Placental epithelial cell (primary cell): ENCODE measurements at places on chromosomes 6 and 20. TPM values are rescaled to one million over a fixed set of nuclear protein-coding genes. Genes with fewer than 3 reads are reported as not detected.

The CTCFL gene
- total RNA-seq: under 0.01 TPM in 1 of 2 replicates, not detected in the other

The CASS4 gene
- total RNA-seq: under 0.01 and 1.5 TPM in 2 replicates

The TRAPPC3L gene
- total RNA-seq: not detected in 2 replicates

The UNC93A gene
- total RNA-seq: not detected in 2 replicates

The PHACTR1 gene
- total RNA-seq: not detected in 2 replicates

The VWA7 gene
- total RNA-seq: 3.8 and 4.7 TPM in 2 replicates

The TSPO2 gene
- not detected in 2 replicates for total RNA-seq

The COL11A2 gene
- total RNA-seq: 0.22 and 0.39 TPM in 2 replicates

The CTSA gene
- total RNA-seq: 38.4 and 66.0 TPM in 2 replicates

The PCSK2 gene
- total RNA-seq: not detected in 2 replicates

The TMEM151B gene
- total RNA-seq: under 0.01 TPM in 1 of 2 replicates, not detected in the other

The ZNF311 gene
- 1.6 and 2.4 TPM in 2 replicates for total RNA-seq

The C6orf141 gene
- total RNA-seq: not detected in 2 replicates

The ZNF292 gene
- 26.4 and 41.6 TPM in 2 replicates for total RNA-seq

The NT5E gene
- total RNA-seq: 85.2 and 161 TPM in 2 replicates

The GLP1R gene
- total RNA-seq: not detected in 2 replicates

The CRISP3 gene
- total RNA-seq: not detected in 2 replicates

The SAPCD1 gene
- total RNA-seq: 0.79 TPM in 1 of 2 replicates, not detected in the other

The PTCRA gene
- total RNA-seq: not detected in 2 replicates

The OGFRL1 gene
- 8.4 and 20.8 TPM in 2 replicates for total RNA-seq

The E2F1 gene
- 4.7 and 5.6 TPM in 2 replicates for total RNA-seq

The MYLIP gene
- 12.5 and 20.4 TPM in 2 replicates for total RNA-seq

The LY86 gene
- not detected in 2 replicates for total RNA-seq

The OOEP gene
- 0.33 TPM in 1 of 2 replicates, not detected in the other for total RNA-seq

The PERP gene
- 96.2 and 135 TPM in 2 replicates for total RNA-seq

The ADGRF4 gene
- 5.1 and 24.8 TPM in 2 replicates for total RNA-seq

The IRAK1BP1 gene
- 3.9 and 5.9 TPM in 2 replicates for total RNA-seq

The AURKA gene
- 8.6 and 20.0 TPM in 2 replicates for total RNA-seq

The SLC23A2 gene
- 36.5 and 58.9 TPM in 2 replicates for total RNA-seq

The SIRPG gene
- total RNA-seq: not detected in 2 replicates

The ADGB gene
- 0.39 TPM in 1 of 2 replicates, not detected in the other for total RNA-seq
